Stimulated activated CD8-positive, alpha-beta memory T cell treated with anti-CD3 and anti-CD28 coated beads, Interleukin-15, amount 100 ng/mL, for 4 hours (primary cell): ENCODE measurements at places on chromosomes 3 and 15.

DNA sequence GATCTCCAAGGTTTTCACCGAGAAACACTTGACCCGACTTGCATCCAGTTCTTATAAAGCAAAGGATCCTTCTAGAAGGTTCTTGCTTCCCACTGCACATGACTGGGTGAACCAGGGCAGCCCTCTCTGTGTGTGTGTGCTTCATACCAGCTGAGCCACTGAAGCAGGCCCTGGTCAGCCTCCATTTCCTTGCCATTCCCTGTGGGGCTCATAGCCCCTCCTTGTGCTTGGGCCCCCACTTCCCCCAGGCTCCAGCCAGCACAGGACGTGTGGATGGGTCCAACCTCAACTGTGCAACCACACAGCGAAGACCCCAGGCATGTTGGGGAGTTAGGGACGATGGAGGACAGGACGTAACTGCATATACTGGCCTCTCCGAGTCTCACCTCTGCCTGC, 15.5 kb downstream of the KLF15 start:
- DNase-seq: no peak

- no peak for DNase-seq
These were observed 9.0 kb downstream of the SLC24A1 start for GRCh38 chr15:65630760-65631159.

DNA sequence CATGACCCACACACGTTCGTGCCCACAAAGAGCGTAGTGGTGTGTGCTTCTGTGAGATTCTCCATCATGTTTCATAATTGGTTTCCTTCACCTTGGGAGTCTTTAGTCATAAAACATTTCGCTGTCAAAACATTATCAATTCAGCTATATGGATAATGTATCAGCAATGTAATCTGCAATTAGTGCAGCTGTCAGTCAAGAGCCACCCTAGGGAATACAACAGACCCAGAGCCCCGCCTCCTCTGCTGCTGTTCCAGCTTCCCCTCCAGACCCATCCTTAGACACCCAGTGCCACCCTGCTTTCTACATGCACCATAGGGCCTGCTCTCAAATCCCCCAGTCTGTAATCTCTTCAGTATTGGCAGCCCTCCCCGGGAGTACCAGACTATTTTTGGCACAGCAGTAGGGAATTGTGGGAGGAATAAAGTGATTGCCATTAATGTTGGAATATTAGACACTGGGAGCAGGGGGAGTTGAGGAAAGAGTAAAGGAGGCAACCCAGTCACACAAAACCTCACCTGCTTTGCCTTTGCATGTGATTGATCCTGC, 31.5 kb upstream of the C3orf80 start:
- DNase-seq: no peak

DNA sequence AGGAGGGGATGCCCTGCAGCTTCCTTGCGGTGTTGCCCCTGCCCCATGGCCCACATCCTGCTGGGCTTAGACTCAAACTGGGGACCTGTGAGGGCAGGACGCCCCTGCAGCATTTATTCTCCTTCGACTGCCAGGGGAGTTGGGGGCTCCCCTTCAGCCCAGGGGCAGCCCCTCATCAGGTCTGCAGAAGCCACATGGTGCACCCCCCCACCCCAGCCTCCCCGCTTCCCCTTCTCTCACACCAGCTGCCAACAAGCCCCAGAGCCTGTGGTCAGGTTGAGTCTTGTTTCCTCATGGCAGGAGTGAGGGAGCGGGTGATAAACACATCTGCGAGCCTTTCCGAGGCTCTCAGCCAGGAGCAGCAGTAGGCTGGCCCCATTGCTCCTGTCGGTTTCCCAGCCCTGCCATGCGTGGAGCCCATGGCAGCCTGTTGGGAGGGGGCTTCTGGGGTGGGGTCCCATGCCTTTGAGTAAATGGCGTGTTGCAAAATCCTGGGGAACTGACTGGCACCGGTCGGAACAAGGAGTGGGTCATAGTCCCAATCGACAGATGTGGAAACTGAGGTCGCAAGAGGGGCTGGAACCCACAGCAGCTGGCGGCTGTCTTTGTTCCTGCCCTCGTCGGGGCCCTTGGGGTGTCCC, 27.8 kb downstream of the WNT7A start:
- DNase-seq: no peak

GRCh38 chr3:12141350-12141749, 17.4 kb downstream of the TIMP4 start:
- no peak for DNase-seq

DNA sequence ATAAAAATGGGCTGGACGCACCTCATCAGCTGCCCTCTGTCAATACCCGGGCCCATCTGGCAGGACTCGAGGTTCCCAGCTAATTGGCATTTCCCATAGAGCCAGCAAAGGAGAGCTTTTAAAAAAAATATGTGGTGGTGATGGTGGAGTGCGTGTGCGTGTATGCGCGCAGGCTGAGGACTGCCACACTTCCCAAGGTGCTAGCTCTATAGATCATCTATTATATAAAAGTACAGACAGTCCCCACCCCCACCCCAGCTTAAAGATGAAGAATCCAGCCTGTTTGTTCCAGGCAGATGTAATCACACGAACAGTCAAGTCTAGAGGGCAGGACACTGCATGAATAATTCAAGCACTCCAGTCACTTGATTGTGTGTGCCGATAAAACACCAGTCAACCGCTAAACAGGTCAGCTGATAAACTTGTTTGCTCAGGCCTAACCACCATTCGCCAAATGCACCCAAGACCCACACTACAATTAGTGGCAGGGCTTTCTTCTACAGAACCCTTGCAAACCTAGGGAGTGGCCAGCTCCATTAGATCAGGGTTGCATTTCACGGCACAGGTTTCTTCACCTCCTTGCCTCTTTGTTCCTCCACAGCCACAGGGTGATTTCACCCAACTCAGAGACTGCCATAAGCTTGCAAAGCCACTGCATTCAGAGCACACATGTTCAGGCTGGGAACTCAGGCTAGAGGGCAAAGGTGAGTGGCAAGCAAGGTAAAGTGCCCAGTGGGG, 5.8 kb downstream of the TLE3 start:
- no peak for DNase-seq

GRCh38 chr15:53987480-53987879, 9.2 kb downstream of the UNC13C start:
- no peak for DNase-seq

DNA sequence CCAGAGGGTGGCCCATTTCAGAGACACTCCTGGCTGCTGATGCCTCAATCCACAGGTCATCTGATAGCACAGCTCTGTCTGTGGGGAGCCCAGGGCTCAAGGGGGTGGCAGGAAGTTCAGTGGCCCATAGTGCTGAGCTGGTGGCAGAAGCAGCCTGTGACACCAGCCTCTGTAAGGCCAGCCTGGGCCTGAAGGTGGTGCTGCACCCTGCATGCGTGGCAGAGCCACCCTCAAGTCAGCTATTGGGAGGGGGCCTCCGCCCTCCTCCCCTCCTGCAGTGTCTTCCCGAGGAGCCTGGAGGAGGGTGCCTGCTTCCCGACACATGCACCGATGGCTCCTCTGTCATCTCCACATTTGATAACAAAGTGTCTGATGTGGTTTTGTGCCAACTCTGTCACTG, 3.0 kb downstream of the PLA1A start:
- no peak for DNase-seq

GRCh38 chr3:188779281-188779980, 392.3 kb upstream of the TPRG1 start:
- DNase-seq: no peak

DNA sequence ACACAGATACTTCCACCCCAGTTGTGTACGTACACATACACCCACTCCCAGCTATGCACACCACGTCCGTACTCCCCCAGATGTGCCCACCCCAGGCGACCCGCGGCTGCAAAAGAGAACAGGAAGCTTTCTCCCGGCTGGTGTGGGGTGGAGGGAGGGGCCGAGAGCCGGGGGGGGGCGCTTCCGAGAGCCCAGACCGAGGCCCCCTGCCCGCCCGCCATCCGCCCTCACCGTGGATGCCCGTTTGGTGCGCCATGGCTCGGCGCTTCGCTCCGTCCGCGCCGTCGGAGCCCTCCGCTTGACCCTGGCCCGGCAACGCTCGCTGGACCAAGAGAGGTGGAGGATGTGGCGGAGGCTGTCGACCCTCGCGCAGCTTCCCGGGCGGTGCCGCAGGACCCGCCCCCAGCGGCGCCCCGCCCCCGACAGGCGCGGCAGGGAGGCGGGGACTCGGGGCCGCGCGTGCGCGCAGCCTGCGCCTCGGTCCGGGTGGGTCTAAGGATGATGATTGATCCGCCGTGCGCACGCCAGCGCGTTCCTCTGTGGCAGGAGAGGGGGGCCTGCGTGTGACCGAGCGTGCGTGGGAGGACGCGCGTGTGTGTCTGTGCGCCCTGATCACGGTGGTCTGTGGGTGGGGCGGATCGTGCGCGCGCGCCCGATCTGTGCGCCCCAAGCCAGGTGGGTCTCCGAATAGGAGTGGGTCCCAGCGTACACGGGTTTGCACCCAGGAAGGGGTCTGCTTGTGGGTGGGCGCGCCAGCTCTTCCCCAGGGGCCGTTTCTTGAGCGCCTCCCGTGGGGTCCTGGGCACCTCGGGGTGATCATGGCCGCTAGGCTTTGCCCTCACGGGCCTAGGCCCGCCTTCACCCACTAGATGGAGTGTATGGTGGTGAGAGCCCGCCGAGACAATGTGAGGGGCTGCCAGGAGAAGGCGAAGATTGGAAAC, at the start of gene TWF2:
TWF2 (minus strand) TSS at position 398 of the 941 bp plus-strand sequence; CDS start at position 256, 142 bp downstream.
- DNase-seq: peak; percentile 87

DNA sequence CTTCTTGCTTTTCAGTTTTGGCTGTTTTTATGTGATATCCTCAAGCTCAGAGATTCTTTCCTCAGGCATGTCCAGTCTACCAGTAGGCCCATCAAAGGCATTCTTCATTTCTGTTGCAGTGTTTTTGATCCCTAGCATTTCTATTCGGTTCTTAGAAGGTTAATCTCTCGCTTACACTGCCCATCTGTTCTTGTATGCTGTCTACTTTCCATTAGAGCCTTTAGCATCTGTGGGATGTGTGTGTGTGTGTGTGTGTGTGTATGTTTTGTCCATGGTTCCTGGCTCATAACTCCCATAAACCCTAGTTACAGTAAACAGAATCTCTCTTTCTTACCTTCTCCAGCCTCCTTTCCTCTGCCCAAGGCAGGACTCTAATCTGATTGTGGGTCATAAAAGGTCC, 5.1 kb upstream of the SLC22A13 start:
- no peak for DNase-seq

DNA sequence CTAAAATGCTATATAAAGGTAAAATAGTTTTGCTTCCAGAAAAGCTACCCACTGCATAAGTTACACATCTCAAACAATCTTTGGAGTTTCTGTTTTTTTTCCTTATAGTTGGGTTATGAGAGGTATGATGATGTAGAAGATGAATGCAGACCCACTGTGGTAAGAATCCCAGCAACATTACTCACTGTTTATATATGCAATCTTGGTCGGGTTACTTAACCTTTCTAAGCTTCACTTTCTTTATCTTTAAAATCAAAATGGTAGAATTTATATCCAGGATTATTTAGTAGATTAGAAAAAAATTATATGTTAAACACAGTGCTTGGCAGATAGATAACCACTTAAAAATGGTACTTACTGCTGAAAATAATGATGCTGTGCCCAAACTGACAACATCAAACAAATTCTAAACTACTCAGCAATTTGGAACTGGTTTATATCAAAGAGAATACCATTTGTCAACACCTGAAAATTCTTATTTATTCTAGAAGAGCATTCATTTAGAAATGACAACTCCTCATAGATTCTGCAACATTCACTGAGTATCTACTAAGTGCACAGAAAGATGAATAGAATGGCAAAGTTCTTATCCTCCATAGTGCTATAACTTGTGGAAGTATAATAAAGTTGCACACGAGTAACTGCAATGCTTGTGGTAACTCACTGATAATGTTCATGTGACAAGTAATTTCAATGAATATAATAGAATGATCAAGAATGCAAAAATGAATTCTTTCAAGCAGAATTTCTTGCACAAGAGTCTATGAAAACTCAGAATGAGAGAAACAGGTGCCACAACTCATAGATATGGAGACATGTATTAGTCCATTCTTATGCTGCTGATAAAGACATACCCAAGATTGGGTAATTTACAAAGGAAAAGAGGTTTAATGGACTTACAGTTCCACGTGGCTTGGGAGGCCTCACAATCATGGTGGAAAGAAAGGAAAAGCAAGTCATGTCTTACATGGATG, 129.0 kb upstream of the SLC7A14 start:
- DNase-seq: no peak

GRCh38 chr3:125512135-125512920, 7.7 kb downstream of the SNX4 start:
- no peak for DNase-seq

DNA sequence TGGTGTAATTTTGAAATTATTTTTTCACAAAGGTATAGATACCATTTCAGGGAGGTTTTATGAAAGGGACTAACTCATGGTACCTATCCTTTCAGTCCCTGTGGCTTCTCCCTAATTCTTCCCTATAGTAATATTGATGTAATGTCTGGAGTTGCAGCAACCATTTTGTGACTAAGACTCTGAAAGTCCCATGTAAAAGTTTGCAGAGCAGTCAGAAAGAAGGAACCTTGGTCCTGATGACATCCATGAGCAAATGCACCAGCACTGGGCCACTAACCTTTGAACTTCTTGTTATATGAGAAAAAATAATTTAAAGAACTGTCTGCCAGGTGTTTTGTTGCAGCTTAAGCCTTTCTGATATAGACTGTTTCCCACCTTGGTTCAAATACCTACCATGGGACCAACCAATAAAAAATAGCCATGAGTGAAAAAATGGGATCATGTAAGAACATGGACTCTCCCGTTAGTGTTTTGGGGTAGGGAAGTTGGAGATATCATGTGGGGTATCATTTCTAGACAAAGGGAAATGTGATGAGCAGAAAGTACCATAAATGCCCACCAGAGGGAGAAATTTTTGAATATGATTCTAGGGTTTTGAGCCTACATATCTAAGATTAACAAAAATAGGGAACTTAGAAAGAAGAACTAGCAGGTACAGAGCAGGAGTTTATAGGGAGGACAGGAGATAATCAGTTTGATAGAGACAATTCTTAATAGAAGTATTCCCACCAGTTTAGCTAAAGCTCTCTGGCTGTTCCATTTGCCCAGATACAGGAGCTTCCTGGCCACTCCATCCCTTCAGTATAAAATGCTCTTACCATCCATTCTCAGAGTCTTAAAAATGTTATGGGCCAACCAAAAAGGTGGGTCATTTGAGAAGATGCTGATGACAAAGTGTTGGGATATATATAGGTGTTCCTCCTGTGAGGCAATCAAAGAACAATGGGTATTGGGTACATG, 3.4 kb upstream of the CPOX start:
- no peak for DNase-seq

- no peak for DNase-seq
These were observed 7.9 kb upstream of the CHD2 start for GRCh38 chr15:92892201-92892555.

GRCh38 chr15:51706926-51707608, 25.8 kb downstream of the SCG3 start:
- DNase-seq: no peak

- no peak for DNase-seq
These were observed 69.1 kb downstream of the PEAK1 start for GRCh38 chr15:77350792-77351191.

DNA sequence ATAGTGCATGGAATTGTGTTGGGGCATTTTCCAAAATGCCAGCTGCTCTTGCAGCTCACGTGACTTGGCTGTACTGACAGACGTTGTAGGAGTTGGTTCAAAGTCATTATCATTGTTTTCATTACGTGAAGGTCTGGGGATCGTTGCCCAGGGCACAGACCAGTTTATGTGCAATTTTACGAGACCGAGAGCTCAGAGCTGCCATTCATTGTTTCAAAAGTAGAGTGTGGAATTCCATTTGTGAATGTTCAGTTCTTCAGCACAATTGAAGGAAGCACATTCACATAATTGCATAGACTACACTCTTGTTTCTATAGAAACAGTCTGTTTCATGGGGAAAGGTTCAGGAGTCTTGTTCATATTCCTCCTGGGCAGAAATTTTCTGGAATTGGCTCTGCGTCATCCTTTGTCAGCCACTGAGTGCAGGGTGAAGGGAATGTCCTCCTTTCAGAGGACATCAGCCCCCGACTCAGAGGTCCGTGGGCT, 54.5 kb downstream of the GABRG3 start:
- DNase-seq: no peak
